Posterior vena cava (tissue), 2 donors: ENCODE measurements at places on chromosomes 11 and 22. TPM values are rescaled to one million over a fixed set of nuclear protein-coding genes. Genes with fewer than 3 reads are reported as not detected.

GRCh38 chr11:19631712-19632498 is 80.7 kb upstream of the NAV2 start:
- no peak for DNase-seq

DNA sequence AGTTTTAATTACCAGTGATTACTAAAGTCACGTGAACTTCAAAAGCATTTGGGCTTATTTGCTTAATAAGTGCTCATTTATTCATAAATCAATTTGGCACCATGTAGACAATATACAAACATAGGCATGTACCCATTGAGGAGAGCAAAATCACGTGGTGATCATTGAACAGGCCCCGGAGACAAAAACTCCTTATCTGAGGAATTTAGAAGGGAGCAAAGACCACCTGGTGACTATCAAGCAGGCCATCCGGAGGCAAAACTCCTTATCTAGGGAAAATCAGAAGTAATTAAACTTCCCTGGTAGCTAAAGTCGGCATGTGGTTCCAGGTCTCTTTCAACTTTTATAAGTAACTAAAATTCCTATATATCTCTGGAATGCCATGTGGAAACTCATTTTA is 5.7 kb upstream of the BTBD10 start:
- no peak for DNase-seq

DNA sequence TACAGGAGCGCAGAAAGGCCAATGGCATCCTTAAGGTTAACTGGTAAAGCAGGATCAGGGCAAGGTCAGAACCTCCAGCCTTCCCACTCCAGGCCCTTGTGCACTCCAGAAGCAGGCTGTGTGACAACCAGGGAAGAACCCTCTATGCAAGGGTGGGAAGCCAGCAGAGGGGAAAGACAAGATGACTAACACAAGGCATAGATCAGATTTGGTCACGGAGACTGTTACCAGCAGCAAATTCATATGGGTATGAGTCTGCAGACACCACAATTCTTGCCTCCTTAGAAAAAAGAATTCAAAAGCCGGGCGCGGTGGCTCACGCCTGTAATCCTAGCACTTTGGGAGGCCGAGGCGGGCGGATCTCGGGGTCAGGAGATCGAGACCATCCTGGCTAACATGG is 39.8 kb upstream of the MTNR1B start:
- no peak for DNase-seq

SLC37A2 gene
- total RNA-seq, result 10.5 TPM

DNA sequence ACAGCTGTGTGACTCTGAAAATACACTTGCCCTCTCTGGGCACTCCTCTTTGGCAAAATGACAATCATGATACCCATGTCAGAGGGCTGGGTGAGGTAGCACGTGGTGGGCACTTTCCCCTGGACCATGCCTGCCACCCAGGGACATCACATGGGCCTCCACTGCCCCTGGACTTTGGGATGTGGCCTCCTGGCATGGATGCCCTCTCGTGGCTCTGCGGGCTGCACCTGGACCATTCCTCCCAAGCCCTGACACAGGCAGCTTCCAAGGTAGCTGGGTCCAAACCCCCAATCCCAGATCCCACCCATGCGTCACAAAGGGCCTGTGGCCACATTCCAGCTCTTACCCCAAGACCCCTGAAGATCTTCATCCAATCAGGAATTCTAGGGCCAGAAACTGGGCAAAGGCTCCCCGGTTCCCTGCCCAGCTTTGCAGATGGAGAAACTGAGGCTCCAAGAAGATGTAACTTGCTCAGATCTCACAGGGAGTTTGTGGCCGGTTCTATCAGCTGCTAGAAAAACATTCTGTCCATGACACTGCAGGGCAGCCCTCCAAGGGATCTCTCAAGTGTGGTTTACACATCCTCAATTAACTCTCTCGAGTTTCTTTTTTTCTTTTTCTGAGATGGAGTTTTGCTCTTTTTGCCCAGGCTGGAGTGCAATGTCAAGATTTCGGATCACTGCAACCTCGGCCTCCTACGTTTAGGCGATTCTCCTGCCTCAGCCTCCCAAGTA is 35.4 kb upstream of the CYB5R3 start:
- no peak for DNase-seq

- peak; percentile 89 for DNase-seq
Observed at GRCh38 chr11:117426297-117426685, 98.6 kb downstream of the CEP164 start.

VPREB3 gene
- 0.43 TPM for total RNA-seq
